Renal pelvis (tissue), 12 donors: ENCODE measurements at places on chromosomes 7 and 10. TPM values are rescaled to one million over a fixed set of nuclear protein-coding genes. Genes with fewer than 3 reads are reported as not detected.

- DNase-seq = no peak
Measured at GRCh38 chr7:26861050-26861449, 3.3 kb downstream of the SKAP2 start.

GRCh38 chr10:33229252-33229948, 105.1 kb downstream of the NRP1 start:
- DNase-seq = no peak

DNA sequence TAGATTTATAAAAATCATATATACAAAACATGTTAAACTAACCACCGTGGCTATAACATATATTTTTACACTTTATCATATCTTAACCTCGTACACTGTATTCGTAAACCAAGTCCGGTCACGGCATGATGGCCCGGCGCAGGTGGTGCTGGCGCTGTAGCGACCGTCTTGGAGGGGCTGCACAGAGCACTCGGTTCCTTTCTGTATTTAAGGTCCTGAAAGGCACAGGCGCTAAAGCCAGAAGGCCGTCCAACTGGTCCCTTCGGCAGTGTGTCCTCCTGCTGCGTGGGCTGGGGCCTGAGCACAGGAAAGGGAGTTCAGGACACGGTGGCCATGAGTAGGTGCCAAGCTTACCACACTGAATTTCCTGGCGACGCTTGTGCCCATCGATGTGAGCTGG, 33.8 kb downstream of the AMZ1 start:
- DNase-seq = no peak

DNA sequence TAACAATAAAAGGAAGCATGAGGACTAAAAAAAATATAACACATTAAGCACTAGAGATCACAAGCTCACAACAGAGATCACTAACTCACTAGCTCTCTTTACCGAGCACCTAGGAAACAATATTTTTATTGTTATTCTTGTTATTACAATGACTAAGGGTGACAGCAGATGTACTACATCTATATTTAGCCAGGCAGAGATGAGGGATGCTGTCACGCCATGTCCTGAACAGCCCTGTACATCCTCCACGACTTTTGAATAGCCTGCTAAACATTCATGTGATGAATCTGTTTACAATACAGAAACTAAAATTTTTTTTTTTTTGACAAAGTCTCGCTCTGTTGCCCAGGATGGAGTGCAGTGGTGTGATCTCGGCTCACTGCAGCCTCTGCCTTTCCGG, 22.7 kb downstream of the FAM133B start:
- DNase-seq = no peak

GRCh38 chr10:5665373-5666007, 905 bp downstream of the ASB13 start:
- no peak for DNase-seq

The CYP2C8 gene
- 7.4 TPM for polyA plus RNA-seq
